ENCODE measurements at places on chromosomes 16 and 17.

DNA sequence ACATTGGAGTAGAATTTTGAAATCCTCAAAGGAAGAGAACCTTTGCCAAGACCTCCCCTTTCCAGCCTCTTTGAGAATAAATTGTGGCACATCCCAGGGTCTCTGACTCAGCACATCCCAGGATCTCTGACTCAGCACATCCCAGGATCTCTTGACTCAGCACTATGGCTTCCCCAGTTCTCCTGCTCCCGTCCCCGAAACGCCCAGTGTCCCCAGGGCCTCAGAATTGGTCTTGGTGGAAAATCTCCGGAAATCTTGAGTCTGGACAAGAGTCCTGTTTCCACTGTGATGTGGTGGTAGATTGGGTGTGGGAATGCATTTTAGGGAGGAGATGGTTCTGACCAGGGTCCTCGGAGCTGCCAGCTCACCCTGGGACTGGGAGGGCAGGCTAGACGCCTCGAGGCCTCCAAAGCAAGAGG lies 19.2 kb downstream of the PLXDC1 start:
- DNase-seq: peak; percentile 54

DNA sequence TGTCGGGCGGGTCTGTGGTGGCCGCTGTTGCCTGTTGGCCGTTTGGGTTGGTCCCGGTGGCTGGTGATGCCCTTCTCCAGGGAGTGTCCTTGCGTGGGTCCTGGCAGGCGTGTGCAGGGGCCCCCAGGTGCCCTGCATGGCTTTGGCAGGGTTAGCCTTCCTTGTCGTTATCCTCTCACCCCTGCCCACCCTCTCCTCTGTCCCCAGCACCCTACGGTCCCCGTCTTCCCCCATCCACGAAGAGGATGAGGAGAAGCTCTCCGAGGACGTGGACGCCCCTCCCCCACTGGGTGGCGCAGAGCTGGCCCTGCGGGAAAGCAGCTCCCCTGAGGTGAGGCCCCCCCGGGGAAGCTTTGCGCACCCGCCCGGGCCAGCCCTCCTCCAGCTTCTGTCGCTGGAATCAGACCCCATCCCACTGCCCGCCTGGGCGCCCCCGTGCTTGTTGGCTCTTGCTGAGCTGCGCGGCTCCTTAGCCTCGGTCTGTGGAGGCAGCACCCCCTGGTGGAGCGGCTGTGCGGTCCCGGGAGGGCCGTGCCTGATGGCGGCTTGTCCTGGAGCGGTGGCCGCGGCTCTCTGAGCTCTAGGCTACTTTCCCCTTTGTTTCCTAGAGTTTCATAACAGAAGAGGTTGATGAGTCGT lies 10.6 kb upstream of the NUDT16L1 start:
- peak; percentile 52 for DNase-seq

DNA sequence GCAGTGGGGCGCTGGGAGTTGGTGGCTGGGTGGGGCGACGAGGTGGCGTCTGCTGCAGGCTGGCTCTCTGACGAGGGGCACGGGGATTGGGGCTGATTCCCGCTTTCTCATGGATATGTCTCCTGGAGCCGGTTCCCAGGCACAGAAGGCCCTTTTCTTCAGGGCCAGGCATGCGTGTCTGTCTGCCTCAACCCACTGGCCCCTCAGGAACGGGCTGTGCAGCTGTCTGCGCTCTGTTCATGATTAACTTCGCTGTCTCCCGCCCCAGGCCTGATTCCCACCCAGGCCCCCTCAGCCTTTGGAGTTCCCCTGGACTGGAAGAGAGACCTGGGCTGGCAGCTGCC lies 53.1 kb downstream of the RAP1GAP2 start:
- DNase-seq: no peak

DNA sequence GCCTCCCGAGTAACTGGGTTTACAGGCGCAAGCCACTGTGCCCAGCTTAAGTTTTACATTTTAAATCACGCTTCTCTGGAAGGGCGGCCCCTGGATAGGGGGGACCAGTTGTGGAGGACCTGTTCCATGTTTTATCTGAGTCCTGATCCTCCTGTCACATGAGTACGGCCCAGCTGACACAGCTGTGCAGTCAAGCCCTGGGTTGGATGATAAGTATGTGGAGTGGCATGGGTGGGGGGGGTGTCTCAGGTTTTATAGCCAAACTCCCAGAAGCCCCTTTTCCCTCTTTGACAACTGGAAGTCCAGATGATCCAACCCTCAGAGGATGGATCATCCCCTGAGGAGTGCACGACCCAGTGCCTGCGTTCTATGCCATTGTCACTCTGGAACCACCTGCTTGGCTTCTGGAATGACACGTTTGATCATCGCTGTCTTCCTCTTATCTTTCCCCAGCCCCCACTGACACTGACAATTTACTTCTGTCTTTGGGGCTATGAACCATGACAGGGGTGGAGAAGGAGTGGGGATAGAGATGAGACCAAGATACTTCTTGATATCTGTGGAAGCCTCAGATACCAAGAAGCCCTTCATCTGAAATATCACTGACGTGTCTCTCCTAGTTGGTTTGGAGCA lies 191.2 kb downstream of the MSI2 start:
- no peak for DNase-seq

DNA sequence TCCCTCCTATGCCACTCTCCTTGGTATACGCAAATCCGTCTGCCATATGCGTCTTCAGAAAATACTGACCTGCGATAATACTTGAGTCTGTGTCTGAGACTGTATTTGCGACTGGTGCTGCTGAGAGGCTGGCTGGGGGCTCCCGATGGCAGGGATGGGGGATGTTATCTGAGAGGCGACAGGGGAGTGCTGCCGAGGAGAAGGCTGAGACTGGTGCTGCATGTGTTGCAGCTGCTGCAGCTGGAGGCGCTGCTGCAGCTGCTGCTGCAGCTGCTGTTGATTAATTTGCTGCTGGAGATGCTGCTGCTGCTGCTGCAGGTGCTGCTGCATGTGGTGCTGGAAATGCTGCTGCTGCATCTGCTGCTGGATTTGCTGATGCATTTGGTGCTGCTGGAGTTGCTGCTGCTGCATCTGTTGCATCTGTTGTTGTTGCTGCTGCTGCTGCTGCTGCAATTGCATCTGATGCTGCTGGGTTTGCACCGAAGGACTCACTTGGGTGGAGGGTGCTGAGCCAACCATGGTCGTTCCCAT lies 107.7 kb downstream of the TOX3 start:
- DNase-seq: peak; percentile 11

DNA sequence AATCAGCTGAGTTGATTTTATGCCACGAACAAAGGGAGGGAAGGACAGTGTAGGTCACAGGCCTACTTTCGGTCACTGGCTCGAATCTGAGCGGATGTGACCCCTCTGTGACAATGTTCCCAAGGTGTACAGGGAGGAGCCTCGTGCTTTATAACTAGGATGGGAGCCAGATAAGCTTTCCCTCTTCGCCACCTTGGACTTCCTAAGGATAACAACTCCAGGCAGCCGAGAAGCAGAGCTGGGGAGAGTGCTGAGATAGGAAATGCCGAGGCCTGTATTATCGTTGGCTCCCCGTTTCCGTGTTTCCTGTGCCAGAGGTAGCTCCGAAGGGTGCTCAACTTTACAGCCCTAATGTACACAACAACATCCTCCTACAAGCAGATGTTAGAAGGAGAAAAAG lies 217.8 kb upstream of the IRX3 start:
- no peak for DNase-seq

DNA sequence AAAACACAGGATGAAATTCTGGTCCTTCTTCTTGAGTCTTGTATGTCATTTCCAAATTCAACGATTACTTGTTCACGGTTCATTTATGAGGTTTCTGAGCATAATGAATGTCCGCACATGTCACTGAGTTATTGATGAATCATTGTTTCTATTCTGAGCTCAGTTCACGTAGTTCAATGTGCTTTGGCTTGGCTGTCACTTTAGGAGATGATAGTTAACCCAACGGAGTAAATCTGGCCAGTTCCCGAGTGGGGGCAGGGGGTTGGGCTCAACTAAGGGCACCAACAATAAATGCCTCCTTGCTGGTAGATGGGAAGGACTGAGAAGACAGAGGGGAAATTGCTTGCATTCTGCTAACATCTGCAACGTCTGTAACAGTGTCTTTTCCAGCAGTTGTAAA lies 239.4 kb upstream of the HSBP1 start:
- no peak for DNase-seq

DNA sequence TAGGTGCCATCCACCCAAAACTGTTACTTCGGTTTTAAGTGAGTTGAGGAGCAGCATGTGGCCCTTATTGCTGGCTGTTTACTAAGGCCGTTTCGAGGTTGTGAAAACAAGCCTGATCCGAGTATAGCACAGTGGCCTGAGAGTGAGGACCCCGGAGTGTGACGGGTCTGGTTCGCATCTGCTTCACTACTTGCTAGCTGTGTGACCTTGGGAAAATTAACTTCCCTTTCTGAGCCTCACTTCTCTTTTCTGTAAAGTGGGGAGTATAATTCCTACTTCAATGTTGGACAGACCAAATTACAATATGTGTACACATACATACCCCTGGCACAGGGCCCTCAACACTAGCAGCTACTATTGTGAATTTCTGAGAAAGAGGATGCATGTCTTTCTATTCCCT lies 11.7 kb upstream of the HEATR6 start:
- DNase-seq: no peak

DNA sequence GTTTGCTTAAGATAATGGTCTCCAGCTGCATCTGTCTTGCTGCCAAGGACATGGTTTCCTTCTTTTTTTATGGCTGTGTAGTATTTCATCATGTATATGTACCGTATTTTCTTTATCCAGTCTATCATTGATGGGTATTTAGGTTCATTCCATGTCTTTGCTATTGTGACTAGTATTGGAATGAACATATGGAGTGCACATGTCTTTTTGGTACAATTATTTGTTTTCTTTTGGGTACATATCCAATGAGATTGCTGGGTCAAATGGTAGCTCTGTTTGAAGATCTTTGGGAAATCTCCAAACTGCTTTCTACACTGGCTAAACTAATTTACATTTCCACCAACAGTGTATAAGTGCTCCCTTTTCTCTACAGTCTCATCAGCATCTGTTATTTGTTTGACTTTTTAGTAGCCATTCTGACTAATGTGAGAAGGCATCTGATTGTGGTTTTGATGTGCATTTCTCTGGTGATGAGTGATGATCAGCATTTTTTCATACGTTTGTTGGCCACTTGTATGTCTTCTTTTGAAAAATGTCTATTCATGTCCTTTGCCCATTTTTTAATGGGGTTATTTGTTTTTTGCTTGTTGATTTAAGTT lies 66.2 kb downstream of the TNFRSF13B start:
- no peak for DNase-seq

DNA sequence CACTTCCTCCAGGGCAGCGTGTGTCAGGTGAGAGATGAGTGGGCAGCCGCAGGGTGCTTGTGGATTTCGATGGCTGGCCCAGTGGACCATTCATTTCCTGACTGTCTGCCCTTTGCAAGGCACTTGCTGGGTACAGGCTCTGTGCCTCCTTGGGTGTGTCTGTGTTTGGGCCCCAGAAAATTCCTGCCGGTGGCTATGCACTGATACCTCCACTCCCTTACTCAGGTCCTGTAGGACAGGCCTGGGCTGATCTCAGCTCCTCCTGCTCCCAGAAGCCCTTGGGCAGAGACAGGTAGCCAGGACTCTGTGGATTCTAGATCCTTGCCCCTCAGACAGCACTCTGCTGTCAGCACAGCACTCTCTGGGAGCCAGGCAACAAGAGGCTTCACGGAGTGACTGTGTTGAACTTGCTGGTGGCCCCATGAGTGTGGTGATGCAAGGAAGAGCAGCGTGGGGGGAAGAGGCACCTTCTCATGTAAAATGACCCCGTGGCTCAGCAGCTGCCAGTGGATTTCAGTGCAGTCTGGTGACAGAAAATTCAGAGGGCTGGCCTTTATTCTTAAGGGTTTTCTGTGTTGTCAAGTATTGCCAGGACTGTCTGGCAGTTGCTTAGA lies 29.0 kb downstream of the PGS1 start:
- DNase-seq: no peak

- DNase-seq: no peak
Observed at GRCh38 chr16:79644971-79645667, 44.6 kb upstream of the MAF start.

DNA sequence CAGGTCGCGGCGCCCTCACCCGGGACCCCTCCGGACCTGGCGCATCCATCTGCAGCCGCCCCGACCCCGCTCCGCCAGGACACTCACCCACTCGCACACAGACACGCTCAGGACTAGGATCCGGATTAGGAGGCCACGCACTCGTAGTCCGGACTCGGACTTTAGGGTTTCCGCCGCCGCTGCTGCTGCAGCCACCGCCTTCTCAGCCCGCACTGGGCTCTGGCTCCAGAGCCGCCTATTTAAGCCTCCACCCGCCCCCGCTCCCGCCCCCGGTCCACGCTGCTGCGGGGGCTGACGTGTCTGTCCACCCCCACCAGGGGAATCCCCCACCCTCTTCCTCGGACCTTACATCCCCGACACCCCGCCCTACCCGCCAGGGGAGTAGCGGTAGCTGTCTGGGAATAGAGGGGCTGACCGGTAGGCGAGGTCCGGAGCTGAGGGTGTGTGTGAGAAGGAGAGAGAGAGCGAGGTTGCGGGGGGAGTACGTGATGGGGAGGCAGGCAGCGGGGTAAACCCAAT lies at the start of gene RRAD:
TSS of gene RRAD (minus strand) at position 214 of the 519 bp plus-strand sequence. CDS start 356 bp downstream, outside the sequence.
- DNase-seq: no peak

DNA sequence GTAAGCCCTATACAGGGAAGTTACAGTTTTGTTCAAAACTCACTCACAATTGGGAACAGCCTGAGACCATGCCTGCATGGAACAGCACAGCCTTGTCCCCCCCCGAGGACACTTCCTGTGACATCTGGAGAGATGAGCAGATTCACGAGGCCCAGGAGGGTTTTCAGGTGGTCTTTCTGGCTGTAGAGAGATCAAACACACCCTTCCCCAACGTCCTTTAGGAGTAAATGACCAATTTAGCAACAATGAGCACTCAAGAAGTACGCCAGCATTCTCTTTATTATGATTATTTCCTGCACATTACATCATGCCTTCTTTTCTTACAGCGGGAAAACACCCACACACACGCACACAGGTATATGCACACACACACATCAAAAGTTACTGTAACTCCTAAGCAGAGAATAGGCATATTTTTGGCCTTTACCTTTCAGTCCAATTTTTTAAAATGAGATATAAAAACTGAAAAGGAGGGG lies 39.0 kb downstream of the ADCY9 start:
- no peak for DNase-seq

DNA sequence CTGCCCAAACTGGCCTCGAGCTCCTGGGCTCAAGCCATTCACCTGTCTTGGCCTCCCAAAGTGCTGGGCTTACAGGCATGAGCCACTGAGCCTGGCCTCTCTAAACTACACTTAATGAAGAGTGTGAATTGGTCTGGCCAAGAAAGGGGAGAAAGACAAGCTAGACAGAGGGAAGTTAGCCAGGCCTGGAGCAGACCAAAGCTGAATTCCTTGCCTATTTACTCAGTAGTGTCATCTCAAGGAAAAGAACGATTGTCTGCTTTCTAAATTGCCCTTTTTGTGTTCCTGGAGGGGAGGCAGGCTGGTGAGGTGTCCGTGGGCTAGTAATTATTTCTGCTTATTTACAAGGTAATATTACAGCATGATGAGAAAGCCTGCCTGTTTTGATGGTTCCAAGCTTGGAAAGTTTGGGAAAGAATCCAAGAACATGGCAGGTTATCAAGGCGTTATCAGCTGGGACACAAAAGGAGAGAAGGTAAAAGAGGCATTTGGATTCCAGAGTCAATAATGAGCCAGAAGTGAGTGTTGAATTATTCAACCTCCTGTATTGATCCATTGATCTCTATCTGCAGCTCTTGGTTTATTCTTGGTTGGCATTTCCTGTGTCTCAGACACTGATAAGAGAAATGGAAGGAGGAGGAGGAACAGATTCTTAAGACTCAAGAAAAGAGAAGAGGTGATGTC lies 6.3 kb upstream of the CBFB start:
- DNase-seq: no peak

- DNase-seq: no peak
Observed at GRCh38 chr17:1362964-1363363, 37.1 kb downstream of the YWHAE start.

- DNase-seq: peak; percentile 64
Observed at GRCh38 chr17:57379237-57379894, 123.0 kb downstream of the MSI2 start.

- DNase-seq: no peak
Observed at GRCh38 chr16:86481607-86482006, 28.7 kb upstream of the FOXF1 start.
